AG09309 (cell line): ENCODE measurements at places on chromosomes 2 and 18.

GRCh38 chr2:155815275-155815674 lies 517.2 kb downstream of the NR4A2 start:
- DNase-seq: no peak

DNA sequence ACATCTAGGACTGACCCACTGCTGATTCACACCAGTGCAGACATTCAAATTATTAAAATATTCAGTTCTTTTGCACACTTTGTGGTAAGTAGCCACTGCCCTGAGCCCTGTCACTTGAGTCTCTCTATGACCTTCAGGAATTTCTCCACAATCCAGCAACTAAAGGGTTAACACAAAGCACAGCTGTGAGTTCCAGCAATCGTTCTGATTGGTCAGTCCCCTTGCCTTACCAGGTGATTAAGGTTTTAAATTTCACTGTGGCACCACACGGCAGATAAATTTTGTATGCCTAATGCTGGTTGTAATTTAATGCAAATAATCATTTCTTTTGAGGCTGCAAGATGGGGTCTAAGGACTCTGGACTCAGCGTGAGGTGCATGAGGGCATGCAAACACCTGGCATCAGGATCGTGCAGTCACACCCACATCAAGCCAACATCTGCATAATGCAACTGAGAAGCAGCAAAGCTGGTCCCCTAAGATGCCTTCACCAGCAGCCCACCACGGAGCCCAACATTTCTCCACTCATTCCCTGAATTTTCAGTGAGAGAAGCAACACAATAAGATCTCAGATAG lies 36.6 kb downstream of the SLC14A1 start:
- DNase-seq: no peak

GRCh38 chr2:84946204-84947009 lies 24.6 kb upstream of the KCMF1 start:
- DNase-seq: no peak

DNA sequence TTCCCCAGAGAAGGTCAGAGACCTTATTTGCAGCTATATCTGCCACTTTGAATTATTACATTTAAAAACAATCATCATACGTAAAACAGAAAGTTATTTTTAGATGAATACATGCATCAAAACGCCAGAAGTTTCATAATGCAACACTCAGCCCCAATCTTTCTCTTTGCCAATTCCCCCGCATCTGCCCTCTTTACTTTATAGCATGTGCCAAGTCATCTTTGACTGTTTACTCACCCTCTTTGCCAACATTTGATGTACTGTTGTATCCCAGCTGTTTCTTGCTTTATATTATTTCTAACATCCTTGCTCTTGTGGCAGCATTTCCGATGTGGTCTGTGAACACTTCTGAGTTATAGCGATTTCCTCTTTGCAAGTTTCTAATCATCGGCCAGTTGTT lies 86.2 kb downstream of the CRIM1 start:
- no peak for DNase-seq

DNA sequence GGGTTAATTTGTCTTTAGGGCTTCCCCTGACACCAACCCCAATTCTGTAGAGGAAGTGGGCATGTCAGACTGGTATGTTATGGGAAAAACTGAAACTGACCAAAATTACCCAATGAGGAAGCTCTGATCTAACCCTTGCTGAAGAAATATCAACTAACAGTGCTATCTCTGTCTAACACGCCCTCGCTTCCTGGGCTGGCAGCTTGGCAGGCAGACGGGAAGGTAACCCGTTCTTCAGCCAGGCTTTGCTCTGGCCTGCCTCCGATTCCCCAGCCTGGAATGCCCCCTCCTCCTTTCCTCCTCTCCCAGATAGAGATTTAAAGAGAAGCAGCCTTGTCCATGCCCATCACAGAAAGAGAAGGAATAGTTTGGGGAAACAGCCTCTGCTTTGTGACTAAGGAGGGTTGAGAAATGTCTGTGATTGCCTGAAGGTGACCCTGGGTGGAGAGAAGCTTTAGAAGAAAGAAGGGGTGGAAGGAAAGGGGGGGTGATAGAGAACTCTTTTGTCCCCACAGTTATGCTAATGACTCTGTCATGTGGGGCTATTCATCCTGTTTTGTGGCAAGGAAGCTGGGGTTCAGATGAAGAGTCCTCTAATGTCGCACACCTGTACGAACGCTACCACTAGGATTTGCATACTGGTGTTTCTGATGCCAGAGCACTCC lies 15.4 kb downstream of the HK2 start:
- no peak for DNase-seq
